ENCODE measurements at places on chromosomes 1 and 21.

- DNase-seq: no peak
These were observed 76.2 kb upstream of the KIAA1614 start for GRCh38 chr1:180836449-180836848.

GRCh38 chr1:21625390-21626190, 43.6 kb downstream of the RAP1GAP start:
- DNase-seq: no peak

DNA sequence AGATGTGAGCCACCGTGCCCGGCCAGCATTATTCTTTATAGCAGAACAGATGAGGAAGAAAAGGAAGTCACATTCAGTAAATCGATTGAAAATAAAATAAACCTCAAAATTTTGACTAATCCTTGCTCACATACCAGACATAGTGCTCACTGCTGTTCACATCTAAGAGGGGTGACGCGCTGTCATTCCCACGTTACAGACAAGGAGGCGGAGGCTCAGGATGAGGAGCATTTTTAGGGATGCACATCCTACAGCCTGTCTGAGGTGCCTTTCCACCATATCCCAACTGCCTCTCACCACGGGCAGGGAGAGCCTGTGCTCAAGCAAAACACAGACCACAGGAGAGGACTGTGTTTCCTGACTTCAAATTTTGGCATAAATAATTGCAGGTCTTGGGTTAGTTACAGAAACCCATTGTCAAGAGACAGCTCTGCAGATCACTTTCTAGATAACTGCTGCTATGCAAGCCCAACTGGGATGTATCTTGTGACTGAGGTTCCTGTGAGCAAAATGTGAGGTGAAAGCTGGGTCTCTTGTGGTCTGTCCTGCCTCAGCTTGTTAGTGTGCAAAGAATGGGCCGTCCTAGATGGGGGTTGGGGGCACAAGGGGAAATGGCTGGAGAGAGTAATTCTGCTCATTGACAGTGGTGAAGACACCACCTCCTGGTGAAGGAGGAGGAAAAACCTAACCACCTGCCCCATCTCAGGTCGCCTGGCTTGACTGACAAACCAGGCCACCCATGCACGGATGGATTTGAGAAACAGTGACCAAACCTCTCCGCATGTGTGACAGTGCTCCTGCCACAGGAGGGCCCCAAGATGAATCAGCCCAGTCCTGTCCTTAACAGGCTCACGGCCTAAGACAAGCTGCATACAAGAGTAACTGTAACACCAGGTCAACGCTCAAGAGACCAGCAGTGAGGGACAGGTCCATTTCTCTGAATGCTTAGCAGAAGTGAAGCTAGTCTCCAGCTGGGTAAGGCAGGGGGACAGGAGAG, 8.2 kb downstream of the TNN start:
- DNase-seq: no peak

DNA sequence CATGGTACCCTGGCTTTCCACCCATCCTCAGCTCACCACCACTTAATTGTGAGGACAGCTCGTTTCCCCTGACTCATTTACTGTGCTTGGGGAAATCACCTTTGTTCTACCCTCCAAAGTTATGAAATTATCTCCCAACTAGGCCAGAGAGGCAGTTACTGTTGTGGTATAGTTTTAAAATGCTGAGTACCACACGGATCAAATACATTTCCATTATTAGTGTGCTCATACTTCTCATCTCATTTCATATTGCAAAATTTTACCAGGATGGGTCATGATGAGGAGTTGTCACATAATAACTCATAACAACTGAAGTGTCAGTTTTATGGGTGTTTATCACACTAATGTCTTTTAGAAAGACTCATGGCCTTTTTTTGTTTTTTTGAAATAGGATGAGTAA, 9.2 kb upstream of the OR2B11 start:
- no peak for DNase-seq

GRCh38 chr21:15444118-15444960, 285.4 kb upstream of the USP25 start:
- DNase-seq: no peak

GRCh38 chr1:154546264-154547063, 12.0 kb downstream of the UBE2Q1 start:
- peak; percentile 62 for DNase-seq

DNA sequence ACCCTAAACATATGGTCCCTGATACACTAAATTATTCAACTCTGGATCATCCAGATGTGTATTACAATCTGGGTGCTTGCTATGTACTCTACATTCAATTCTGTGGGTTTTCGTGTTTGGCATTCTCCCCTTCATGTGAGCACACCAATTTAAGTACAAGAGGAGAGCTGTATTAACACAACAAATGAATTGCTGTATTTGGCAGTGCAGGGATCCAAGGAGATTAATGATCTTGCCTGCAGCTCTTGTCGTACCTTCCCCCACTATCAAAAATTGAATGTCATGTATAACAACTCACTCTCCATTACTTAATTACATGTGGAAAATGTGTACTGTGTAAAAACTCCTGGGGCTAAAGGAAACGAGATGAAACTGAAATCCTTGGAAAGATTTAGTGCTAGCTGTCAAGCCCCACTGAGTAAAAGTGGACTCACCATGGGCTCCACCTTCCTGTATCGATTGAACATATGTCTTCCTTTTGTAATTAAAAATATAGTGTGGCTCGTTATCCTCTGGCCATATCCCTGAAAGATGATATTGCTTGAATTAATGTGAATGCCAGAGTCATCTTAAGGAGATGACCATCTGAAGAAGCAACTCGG, 172.2 kb upstream of the L1TD1 start:
- DNase-seq: no peak

DNA sequence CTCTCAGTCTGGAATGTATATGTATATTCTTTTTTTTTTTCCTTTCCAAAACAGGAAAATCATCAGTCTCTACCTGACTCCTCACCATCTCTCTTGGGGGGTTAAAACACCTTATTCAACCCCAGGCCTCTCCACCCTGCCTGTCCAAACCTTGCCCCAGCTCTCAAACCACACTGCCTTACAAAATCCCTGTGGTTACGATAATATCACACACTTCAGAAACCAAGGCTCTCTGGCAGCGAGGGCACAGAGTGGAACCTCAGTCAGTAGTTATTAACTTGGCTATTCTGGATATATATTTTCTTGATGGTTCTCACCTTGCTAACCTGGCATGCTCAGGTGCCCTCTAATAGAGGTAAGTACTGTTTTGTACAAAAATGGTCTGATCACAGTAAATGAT, 24.7 kb downstream of the KIAA0040 start:
- no peak for DNase-seq

GRCh38 chr1:27403065-27403726, 10.8 kb downstream of the GPR3 start:
- peak; percentile 47 for DNase-seq

- peak; percentile 79 for DNase-seq
These were observed 5.2 kb upstream of the FCER1G start for GRCh38 chr1:161209790-161210409.

DNA sequence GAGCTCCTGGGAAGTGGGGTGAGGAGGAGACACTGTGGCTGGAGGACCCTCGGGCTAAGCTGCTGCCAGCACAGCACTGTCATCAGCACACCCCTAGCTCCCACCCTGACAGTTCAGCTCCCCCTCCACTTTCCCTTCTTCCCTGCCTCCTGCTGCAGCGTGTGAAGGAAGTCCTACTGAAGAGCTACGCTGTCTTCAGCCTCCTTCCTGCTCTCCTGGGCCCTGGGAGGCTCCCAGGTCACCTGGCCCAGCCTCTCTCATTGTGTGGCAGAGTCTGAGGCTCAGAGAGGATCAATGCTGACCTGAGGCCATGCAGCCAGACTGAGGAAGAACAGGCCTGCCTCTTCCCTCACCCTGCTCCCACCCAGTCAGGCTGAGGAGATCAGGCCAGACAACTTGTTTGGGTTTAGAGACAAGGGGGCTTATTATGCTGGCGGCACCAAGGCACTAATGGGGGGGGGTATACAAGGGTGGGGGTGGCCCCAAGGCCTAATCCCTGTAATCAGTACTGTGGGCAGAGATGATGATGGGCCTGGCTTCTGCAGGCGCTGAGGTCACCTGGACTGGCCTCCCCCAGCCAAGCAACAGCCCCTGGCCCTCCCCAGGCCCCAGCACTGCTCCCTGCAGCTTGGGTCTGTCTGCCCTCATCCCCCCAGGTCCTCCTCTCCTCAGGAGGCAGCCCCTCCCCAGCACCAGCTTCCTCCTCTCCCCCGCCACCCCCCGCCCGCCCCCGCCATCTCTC, 9.1 kb downstream of the NES start:
- DNase-seq: no peak

GRCh38 chr1:32969566-32969965, 5.0 kb upstream of the RNF19B start:
- DNase-seq: no peak

GRCh38 chr1:36116901-36117300, 8.1 kb downstream of the COL8A2 start:
- no peak for DNase-seq

GRCh38 chr1:200908191-200908868, 13.6 kb downstream of the INAVA start:
- no peak for DNase-seq

GRCh38 chr21:25676451-25676850, 37.4 kb downstream of the JAM2 start:
- DNase-seq: no peak

DNA sequence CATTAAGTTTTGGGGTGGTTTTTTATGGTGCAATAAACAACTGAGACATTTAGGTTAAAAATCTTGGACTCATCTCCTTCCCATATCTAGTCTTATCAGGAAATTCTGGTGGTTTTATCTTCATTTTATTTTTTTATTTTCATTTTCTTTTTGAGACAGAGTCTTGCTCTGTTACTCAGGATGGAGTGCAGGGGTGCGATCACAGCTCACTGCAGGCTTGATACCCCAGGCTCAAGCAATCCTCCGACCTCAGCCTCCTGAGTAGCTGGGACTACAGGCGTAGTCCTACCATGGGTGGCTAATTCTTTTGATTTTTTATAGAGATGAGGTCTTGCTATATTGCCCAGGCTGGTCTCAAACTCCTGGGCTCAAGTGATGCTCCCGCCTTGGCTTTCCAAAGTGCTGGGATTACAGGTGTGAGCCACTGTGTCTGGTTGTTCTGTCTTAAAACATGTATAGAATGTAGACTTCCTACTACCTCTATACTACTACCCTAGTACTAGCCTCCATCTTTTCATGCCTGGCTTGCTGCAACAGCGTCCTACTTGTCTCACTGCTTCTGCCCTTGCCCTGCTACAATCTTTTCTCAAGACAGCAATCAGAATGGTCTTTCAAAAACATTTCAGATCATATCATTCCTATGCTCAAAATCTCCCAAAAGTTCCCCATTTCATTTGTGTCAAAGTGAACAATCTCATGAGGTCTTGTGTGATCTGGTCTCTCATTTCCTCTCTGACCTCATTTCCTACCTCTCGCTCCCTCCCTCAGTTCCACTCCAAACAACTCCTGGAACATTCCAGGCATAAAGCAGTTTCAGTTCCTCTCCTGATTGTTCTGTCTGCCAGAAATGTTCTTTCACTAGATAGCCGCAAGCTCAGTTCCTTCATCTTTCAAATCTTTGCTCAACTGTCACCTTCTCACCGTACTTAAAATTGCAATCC, 5.9 kb upstream of the FCGR2A start:
- DNase-seq: no peak

DNA sequence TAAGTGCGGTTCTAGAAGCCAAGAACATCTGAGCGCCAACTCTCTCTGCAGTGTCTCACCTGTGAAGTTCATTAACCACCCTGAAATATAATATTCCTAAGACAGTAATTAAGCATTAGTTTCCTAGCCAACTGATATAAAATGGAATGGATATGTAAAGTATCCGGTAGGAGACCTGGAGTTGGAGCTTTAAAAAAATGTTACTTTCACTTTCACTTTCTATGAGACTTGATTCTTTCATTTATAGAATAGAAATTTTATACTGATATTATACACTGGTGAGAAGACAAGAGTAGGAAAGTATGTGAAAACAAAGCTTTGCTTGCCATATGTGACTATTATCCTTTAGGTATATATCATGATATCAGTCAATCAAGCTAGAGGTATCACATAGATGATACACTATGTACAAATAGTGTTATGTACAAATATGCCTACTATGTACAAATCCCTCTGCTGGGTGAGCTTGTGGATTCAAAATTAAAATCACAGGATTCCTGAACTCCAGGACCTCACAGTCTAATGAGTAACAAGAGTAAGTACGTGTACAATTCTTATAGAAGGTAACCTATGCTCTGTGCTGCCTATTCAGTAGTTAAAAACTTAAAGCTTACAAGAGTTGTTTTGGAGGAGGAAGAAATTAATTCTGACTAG, 934.2 kb downstream of the TTLL7 start:
- DNase-seq: no peak

DNA sequence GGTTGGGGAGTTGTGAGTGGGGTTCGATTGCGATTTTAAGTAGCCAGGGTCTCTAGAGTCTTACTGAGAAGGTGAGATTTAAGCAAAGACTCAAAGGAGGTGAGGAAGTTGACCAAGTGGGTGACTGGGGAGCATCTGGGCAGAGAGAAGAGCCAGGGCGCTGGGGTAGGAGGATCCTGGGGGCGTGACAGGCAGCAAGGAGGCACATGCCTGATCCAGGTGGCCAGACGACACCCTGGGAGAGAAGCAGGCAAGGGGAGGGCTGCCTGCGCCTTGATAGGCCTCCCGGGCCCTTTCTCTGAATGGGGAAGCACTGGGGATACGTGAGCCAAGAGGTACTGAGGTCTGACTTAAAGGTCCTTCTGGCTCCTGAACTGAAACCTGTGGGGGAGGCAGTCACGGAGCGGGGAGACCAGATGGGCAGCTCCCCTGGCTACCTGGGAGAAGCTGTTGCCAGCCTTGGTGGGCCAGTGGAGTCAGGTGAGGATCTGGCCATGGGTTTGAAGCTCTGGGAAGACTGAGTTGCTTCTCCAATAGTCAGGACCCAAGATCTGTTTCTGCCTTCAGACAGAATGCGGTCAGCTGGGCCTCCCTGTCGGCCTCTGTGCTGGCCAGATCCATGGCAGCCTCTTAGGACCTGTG, 5.4 kb downstream of the ZBTB48 start:
- no peak for DNase-seq

DNA sequence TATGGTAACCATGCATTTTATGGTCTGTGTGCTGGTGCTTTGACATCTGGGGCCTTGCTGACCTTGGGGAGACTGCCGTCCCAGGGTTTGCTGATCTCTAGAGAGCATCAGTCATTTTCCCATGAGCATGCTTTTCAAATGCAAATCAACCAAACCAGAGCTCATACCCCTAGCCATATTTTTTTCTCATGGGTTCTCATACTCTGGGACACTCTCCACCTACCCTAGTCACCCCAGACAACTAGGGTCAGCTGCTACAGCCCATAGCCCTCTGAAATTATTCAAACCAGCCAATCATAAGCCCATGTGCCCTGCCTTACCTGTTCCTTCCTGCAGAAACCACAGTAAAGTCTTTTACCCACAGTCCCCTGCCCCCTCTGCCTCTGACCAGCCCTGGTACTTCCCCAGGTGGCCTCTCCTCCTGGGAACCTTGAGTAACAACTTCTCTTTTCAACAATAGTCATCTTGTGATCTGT, 132.0 kb downstream of the MAP3K21 start:
- DNase-seq: no peak

DNA sequence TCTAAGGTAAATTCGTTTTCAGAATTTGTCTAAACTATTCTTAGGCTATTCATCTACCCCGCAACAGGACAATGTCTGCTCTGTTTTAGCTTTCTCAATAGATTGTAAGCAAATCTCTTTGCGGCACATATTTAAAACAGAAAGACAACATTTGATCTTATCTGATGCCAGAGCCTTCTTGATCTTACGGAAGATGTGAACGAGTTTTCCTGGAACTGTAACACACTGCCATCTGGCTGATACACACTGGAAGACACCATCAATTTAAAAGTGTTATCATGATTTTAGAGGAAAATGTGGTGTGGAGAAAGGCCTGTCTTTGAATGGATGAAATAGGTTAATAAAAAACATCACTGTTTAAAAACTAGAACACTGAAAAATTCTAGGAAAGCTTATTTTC, 36.1 kb downstream of the COA6 start:
- peak; percentile 45 for DNase-seq
